ENCODE measurements at places on chromosomes 2 and 18. TPM values are rescaled to one million over a fixed set of nuclear protein-coding genes. Genes with fewer than 3 reads are reported as not detected.

DNA sequence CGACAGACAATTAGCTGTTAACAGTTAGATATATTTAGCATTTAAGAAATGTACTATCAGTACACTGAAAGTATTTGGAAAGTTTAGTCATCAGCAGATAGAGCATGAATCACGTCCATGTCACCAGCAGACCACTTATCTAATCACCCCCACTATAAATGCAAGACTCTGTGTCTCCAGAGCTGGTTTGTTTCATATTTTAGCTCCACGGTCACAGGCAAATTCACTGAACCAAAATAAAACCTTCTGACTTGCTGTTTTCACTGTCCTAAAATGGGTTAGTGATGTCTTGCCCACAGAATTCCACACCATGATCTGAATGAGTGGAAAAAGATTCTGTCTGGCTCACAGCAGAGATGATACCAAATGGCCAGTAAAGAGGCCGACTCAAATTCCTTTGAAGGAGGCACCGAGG is 64.9 kb downstream of the CDH2 start:
- H3K4me1 ChIP-seq, result no peaks in the 10 kb centered on the region
- H3K4me3 ChIP-seq, result no peak overlapping the region
- H3K27ac ChIP-seq, result no peak overlapping the region
- H3K27me3 ChIP-seq, result no peaks in the 10 kb centered on the region

Gene SPR
- total RNA-seq, result 38.1 TPM

GRCh38 chr18:79988451-79989194 is at the start of gene TXNL4A:
TSS of gene TXNL4A (minus strand) at chr18:79988563. CDS start at chr18:79988392, 171 bp downstream.
- peak within 1 kb of the TSS; percentile 86 for H3K27ac ChIP-seq
- peak within 1 kb of the TSS; percentile 97 for H3K4me3 ChIP-seq
- H3K4me1 ChIP-seq, result peaks cover 10% of the 10 kb centered on the region
- H3K36me3 ChIP-seq, result peaks cover 20% of the 10 kb centered on the region

- peak; percentile 79 for DNase-seq
- H3K36me3 ChIP-seq, result peaks cover 28% of the 10 kb centered on the region
- H3K4me1 ChIP-seq, result peaks cover 20% of the 10 kb centered on the region
Observed at GRCh38 chr18:49476664-49477411, 10.2 kb downstream of the C18orf32 start.

Gene TMSB10
- total RNA-seq, result 1,912 TPM

Gene NDUFV2
- total RNA-seq, result 108 TPM

Gene CPLX4
- total RNA-seq, result not detected

Gene INHA
- 0.37 TPM for total RNA-seq

Gene LHCGR
- total RNA-seq, result not detected

GRCh38 chr2:23619941-23620340 is 235.0 kb downstream of the KLHL29 start:
- peaks cover 8% of the 10 kb centered on the region for H3K4me1 ChIP-seq
- H3K4me3 ChIP-seq, result no peak overlapping the region
- no peaks in the 10 kb centered on the region for H3K36me3 ChIP-seq
- H3K27me3 ChIP-seq, result no peaks in the 10 kb centered on the region
- H3K27ac ChIP-seq, result no peak overlapping the region

Gene GPBAR1
- 4.3 TPM for total RNA-seq

All from left lung (tissue), 14 donors.